ENCODE measurements at places on chromosomes 7 and 10.

GRCh38 chr10:62037890-62038608 lies 136.6 kb downstream of the ARID5B start:
- no peak for DNase-seq

DNA sequence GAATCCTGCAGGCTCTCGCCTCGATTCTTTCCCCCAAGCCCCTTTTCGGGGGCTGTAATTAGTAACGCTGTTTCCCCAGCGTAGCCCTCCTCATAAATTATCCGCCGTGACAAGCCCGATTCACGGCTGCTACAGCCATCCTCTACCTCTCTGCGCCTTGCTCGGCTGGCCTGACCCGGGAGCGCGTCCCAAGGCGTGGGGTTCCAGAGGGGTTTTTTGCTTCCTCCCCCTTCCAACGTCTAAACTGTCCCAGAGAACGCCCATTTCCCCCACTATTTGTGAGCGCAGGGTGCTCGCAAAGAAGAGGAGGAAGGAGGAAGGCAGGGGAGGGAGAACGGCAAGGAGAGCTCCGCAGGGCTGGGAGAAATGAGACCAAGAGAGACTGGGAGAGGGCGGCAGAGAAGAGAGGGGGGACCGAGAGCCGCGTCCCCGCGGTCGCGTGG lies 880 bp downstream of the HOXA5 start:
- no peak for DNase-seq

GRCh38 chr7:67343114-67343513 lies 346.5 kb downstream of the TYW1 start:
- DNase-seq = no peak

DNA sequence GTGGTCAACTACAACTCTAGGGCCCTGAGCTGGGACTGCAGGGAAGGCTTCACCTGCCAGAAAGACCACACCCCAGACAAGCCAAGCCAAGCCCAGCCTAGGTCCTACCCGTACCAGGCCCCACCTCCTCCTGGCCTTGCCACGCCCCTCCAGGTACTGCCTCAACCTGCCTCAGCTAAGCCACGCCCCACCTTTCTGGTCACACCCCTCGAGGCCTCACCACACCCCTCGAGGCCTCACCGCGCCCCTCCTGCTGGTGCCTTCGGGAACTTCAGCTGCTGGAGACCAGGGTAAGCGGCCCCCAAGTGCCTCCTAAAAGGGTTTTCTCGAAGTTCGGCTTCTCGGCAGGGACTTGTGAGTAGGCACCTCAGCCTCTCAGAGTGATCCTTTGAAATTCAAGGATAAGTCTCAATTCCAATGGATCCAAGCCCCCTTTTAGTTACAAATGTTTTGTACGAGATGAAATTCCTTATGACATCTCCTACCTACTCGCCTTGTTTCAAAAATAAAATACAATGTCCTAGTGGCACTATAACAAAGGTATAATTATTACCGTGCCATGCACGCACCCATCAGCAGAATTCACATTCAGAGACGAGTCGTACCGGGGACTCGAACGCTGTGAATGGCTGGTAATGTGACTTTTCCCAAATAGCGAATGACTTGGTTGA lies 171.2 kb downstream of the ARHGAP21 start:
- DNase-seq = no peak

GRCh38 chr10:130570074-130570473 lies 433.9 kb downstream of the GLRX3 start:
- DNase-seq = no peak

DNA sequence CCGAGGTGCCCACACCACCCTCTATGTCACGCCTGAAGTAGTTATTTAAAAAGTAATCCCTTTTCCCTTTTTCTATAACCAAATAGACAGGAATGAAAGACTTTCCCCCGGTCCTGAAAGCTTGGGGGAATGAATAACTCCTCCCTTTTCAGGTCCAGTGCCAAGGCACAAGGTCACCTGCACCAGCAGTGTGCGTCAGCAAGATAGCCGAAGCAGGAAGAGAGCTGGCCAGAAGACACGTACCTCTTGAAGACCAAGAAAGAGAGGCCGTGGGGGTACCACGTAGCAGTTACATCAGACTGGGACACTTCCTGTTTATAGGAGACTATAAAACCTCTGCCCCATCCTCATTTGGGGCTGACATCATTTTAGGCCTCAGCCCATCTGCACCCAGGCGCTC lies 10.7 kb upstream of the AKR1B1 start:
- DNase-seq = no peak

Measured in head of caudate nucleus (tissue), 42 donors.